ENCODE measurements at places on chromosomes 1 and 21.

DNA sequence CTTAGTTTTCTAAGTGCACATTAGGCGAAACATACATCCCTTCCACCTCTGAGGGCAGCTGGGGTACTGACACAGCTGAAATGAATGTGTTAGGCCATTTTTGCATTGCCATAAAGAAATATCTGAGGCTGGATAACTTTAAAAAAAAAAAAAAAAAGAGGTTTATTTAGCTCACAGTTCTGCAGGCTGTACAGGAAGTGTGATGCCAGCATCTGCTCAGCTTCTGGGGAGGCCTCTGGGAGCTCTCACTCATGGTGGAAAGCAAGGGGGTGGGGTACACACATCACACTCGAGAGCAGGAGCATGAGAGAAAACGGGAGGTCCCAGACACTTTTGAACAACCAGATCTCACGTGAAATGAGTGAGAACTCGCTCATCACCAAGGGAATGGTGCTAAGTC is 158.1 kb downstream of the PSMG1 start:
- no peak for DNase-seq

- peak; percentile 20 for DNase-seq
Measured at GRCh38 chr1:240827786-240828185, 215.8 kb upstream of the GREM2 start.

GRCh38 chr21:28485301-28486022 is 507.2 kb downstream of the LTN1 start:
- DNase-seq: peak; percentile 58

- DNase-seq: no peak
Measured at GRCh38 chr1:171913385-171913784, 72.1 kb downstream of the DNM3 start.

GRCh38 chr1:174623324-174624035 is 175.7 kb downstream of the GPR52 start:
- DNase-seq: no peak

GRCh38 chr1:192584866-192585265 is 9.3 kb downstream of the RGS1 start:
- no peak for DNase-seq

DNA sequence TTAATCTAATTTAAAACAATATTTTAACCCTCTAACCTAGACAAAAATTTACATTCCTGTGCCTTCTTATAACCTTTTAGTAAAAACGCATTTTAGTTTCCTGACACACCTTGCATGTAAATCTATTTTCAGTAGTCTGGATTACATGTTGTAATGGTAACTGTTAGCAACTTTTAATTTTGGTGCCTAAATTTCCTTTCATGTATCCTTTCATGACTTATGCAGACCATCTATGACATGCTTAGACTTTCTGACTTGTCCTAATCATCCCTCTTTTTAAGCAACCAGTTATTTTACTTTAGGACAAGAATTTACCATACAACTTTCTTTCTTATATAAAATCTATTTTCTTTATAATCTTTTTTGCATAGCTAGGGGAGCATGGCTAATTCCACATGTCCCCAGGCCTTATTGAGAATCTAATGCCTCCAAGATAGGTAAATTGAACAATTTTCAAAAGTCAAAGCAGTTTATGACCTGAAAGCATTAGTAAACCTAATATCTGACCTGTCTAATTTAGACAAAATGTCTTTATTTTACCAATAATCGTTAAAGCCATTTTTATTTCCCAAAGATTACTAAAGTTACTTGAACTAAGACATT is 57.5 kb upstream of the IL12RB2 start:
- no peak for DNase-seq

- no peak for DNase-seq
Measured at GRCh38 chr1:160488347-160489058, 34.6 kb downstream of the SLAMF6 start.

- DNase-seq: no peak
Measured at GRCh38 chr21:41750532-41751151, 16.2 kb downstream of the RIPK4 start.

DNA sequence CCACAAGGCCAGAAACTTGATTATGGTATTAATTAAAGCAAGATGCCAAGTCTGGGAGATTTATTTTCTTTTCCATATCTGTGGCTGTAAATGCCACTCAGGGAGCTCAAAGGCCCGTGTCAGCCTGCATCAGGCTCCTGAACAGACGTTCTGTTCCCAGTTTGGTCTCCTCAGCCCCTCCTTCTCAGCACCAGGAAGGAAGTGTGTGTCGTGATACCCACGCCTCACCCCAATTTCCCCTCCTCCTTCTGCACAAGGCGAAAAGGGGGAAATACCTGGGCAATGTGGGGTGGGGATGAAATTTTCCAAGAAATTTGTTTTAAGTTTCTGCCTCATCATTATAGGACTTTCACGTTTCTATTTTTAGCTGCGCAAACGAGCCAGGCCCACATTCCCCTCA is 112.0 kb downstream of the SYF2 start:
- DNase-seq: no peak

DNA sequence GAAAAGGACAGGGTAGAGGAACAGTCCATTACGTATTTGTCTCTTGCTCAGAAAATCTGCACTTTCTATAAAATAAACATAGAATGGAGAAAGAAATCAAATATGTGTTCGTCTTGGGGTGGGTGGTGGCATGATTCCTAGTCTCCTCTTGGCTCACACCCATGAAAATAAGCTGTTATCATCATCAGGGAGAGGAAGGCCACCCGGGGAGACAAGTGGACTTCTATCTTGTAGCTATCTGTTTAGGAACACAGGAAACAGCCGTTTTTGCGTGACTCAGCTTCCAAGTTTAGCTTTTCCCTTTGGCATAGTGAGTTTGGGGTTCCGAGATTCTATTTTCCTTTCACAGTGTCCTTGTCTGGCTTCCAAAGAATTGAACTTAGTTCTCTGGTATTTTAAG is 622.3 kb downstream of the PTPRU start:
- no peak for DNase-seq

DNA sequence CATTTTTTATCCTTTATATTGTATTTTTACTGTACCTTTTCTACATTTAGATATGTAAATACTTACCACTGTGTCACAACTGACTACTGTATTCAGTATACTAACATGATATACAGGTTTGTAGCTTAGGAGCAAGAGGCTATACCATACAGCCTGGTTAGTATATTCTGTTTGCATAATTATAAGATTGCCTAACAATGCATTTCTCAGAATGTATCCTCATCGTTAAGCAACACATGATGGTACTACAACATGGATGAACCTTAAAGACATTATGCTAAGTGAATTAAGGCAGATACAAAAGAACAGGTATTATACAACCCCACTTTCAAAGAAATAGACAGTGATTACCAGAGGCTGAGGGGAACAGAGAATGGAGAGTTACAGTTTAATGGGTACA is 62.7 kb downstream of the RUSC1 start:
- no peak for DNase-seq

DNA sequence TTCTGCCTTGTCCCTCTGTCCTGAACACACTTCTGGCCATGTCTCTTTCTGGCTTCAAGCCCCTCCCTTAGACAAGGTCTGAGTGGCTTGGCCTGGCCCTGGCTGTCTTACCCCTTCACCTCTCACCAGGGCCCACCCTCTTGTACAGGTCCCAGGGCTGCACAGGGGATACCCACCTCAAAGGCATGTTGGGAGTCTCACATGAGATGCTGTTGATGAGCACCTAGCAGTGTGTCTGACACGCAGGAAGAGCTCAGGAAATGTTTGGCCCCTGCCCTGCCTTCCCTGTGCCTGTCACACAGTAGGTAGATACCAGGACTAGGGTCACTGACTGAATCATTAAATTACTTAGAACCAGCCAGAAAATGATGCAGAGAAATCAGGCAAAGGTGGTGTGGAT is 16.6 kb downstream of the ZNF362 start:
- DNase-seq: no peak

GRCh38 chr1:159066108-159066507 is 10.5 kb downstream of the AIM2 start:
- DNase-seq: no peak
